Aorta (tissue), 5 donors: ENCODE measurements at places on chromosomes 12 and 14. TPM values are rescaled to one million over a fixed set of nuclear protein-coding genes. Genes with fewer than 3 reads are reported as not detected.

- peaks cover 2% of the 10 kb centered on the region for H3K4me1 ChIP-seq
- DNase-seq = no peak
- no peaks in the 10 kb centered on the region for H3K27me3 ChIP-seq
- H3K4me3 ChIP-seq = no peak overlapping the region
Observed at GRCh38 chr12:105420046-105420445, 89.6 kb downstream of the C12orf75 start.

- no peak overlapping the region for H3K27ac ChIP-seq
- H3K4me3 ChIP-seq = no peak overlapping the region
- H3K36me3 ChIP-seq = no peaks in the 10 kb centered on the region
- DNase-seq = no peak
- H3K27me3 ChIP-seq = no peaks in the 10 kb centered on the region
Observed at GRCh38 chr12:24617471-24617870, 331.4 kb downstream of the BCAT1 start.

DNA sequence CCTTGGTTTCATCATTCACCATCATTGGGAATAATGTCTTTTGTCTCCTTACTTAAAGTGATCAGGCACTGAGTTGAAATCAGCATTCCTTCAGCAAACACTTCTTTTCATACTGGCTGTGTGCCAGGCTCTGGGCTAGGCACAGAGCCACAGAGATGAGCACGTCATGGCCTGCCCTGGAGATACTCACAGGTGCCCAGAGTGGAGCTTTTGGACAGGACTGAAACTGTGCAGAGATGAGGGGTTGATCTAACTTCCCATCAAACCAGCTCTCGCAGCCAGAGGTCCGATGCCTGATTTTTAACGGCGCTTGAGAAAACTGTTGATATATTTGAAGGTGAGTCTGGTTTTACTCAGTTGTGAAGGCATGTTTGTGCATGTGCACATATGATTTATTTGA, 43.1 kb downstream of the CACNA1C start:
- no peaks in the 10 kb centered on the region for H3K27me3 ChIP-seq
- H3K36me3 ChIP-seq = no peaks in the 10 kb centered on the region
- no peaks in the 10 kb centered on the region for H3K4me1 ChIP-seq
- H3K27ac ChIP-seq = peak overlapping the region; percentile 71

GRCh38 chr14:78610994-78611393, 440.8 kb downstream of the NRXN3 start:
- H3K36me3 ChIP-seq = no peaks in the 10 kb centered on the region
- no peak overlapping the region for H3K27ac ChIP-seq
- H3K4me3 ChIP-seq = no peak overlapping the region

DNA sequence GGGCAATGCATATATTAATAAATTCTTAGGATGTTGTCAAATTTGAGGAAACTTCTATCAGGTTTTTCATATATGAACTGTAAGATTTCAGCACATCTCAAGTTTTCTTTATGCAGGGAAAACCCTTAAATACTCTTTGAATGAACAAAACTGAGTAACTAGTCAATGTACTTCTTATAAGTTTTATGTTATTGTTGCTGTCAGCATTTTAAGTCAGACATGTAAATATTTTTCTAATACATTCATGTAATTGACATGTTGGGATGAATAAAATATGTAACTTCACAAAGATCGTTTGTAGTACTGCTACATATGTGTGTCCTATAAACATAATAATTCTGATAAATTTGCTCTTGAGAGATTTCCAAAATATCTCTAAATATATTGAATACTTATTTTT, 109.6 kb downstream of the BMP4 start:
- no peak overlapping the region for H3K27ac ChIP-seq
- no peaks in the 10 kb centered on the region for H3K36me3 ChIP-seq
- H3K4me1 ChIP-seq = peaks cover 3% of the 10 kb centered on the region
- H3K4me3 ChIP-seq = no peak overlapping the region
- H3K27me3 ChIP-seq = no peaks in the 10 kb centered on the region

DNA sequence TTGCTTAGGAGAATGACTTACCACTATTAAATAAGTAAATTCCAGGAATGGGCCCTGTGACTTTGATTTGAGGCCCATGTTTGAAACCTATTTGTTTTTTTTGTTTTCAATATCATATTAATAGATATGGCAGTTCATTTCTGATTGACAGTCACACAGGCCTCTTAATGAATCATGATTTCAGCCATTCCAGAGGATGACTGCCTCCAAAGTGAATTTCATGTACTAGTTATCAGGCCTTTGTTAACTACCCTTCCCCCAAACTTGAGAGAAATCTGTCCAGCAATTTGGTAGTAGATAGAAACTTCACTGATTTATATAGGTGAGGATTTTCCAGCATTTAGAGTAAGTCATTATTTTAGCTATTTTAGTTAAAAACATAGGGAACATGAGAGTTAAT, 25.9 kb upstream of the GALNT16 start:
- H3K27me3 ChIP-seq = no peaks in the 10 kb centered on the region
- H3K36me3 ChIP-seq = peaks cover 25% of the 10 kb centered on the region
- no peak overlapping the region for H3K4me3 ChIP-seq
- no peak overlapping the region for H3K27ac ChIP-seq

Gene AGAP2
- total RNA-seq = 3.6 TPM

Gene RERG
- total RNA-seq = 77.3 TPM

Gene MGAT4C
- 1.0 TPM for total RNA-seq
